ENCODE measurements at places on chromosomes 11 and 22. TPM values are rescaled to one million over a fixed set of nuclear protein-coding genes. Genes with fewer than 3 reads are reported as not detected.

The SCGB1A1 gene
- not detected for total RNA-seq

The KIRREL3 gene
- total RNA-seq: 0.54 TPM

GRCh38 chr11:124736736-124737135, 3.0 kb upstream of the NRGN start:
- no peak for ATAC-seq

- ATAC-seq: no peak
Measured at GRCh38 chr22:31239771-31240370, 27.8 kb downstream of the LIMK2 start.

DNA sequence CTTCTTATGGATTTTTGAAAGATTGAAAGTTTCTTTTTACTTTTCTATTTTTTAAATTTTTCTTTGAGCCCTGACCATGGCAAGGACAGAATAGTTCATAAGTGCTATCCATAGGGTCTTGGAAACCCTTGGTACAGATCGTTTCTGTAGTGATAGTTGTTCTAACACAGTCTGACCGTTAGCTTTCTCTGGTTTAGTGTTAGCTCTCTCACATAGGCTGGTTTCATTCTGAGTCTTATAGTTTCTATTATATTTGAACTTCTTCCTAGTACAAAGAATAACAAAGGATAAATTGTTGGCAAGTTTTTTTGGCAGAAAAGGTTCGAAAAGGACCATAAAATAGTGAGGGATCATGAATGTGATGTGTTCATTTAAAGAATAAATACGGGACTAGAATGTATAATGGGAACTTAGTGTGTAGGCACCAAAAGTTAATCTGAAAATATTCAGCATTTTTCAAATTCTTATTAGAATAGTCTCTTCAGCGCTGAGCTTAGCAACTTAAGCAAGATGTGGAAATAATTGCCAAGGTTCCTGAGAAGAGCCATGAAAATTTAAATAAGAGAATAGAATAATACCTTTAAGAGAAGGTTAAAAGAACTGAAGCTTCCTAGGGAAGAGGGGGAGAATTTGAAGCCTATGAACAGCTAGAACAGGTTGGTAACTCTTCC, 24.1 kb downstream of the FDX1 start:
- ATAC-seq: no peak

The POU2AF2 gene
- total RNA-seq: not detected

The MMP10 gene
- total RNA-seq: not detected

The TBX10 gene
- not detected for total RNA-seq

GRCh38 chr22:46674367-46674781, 54.2 kb downstream of the GRAMD4 start:
- ATAC-seq: peak; percentile 59

The MUS81 gene
- 65.5 TPM for total RNA-seq

GRCh38 chr22:47000256-47000655, 237.8 kb downstream of the TBC1D22A start:
- ATAC-seq: no peak

The CRYBA4 gene
- total RNA-seq: not detected

The RFPL2 gene
- 0.15 TPM for total RNA-seq

- ATAC-seq: no peak
Measured at GRCh38 chr11:72553706-72554105, 119.4 kb upstream of the CLPB start.

The SMC1B gene
- not detected for total RNA-seq

DNA sequence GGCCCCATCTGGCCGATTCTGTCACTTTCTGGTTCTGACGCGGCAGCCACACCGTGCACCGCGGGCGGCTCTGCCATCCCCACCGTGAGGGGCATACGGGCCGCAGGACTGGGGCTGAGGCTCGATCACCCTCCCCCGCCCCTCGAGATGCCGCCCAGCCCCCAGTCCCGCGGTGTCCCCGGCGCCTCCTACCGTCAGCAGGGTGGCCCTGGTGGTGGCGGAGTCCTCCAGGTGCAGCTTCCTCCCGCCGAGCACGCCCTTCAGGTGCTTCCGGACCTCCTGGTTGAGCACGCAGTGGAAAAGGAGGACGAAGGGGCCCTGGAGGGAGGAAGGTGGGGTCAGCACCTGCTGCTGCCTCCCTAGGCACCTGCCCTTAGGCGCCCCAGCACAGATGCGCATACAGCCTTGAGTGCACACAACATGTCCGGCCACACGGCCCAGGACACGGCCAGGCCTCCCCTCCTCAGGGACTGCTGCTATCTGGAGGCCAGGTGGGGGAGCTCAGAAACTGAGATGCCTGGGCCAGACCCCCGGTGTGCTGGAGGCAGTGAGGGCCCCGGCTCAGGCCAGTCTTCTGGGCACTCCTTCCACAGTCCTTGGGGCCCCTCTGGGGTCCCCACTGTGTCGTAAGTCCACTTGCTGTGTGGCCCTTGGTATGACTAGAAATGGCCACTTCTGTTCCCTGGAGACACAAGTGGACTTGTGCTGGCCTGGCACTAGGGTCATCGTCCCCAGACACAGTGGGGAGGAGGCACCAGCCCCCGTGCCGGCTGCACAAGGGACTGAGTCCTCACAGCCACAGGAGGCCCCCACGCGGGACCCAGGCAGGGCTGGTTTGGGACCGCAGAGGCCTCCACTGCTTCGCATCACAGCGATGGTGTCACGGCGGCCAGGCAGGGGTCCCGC, 31.5 kb downstream of the TRMU start:
- ATAC-seq: no peak

GRCh38 chr22:37817705-37818408, 5.3 kb upstream of the GALR3 start:
- peak; percentile 91 for ATAC-seq

- no peak for ATAC-seq
Measured at GRCh38 chr11:75849894-75850293, 34.9 kb downstream of the UVRAG start.

DNA sequence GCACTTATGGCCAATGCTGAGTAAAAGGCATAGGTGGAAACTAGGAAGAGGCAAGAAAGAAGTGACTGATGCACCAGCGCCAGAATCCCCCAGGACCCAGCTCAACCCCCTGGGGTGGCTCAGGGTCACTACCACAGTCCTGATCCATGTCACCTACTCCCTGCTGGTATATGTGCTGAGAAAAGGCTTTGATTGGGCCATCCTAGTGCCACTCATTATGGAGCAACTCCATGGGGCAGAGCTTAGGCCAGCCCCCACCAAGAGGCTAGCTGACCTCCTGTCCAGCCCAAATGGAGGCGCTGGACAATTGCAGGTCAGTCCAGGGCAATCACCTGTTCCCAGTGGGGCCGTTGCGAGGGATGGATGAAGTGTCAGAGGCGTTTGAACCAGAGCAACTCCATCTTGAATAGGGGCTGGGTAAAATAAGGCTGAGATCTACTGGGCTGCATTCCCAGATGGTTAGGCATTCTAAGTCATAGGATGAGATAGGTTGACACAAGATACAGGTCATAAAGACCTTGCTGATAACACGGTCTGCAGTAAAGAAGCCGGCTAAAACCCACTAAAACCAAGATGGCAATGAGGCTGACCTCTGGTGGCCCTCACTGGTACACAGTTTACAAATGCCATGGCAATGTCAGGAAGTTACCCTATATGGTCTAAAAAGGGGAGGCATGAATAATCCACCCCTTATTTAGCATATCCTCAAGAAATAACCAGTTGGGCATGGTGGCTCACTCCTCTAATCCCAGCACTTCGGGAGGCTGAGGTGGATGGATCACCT, 20.6 kb upstream of the DAGLA start:
- ATAC-seq: no peak

DNA sequence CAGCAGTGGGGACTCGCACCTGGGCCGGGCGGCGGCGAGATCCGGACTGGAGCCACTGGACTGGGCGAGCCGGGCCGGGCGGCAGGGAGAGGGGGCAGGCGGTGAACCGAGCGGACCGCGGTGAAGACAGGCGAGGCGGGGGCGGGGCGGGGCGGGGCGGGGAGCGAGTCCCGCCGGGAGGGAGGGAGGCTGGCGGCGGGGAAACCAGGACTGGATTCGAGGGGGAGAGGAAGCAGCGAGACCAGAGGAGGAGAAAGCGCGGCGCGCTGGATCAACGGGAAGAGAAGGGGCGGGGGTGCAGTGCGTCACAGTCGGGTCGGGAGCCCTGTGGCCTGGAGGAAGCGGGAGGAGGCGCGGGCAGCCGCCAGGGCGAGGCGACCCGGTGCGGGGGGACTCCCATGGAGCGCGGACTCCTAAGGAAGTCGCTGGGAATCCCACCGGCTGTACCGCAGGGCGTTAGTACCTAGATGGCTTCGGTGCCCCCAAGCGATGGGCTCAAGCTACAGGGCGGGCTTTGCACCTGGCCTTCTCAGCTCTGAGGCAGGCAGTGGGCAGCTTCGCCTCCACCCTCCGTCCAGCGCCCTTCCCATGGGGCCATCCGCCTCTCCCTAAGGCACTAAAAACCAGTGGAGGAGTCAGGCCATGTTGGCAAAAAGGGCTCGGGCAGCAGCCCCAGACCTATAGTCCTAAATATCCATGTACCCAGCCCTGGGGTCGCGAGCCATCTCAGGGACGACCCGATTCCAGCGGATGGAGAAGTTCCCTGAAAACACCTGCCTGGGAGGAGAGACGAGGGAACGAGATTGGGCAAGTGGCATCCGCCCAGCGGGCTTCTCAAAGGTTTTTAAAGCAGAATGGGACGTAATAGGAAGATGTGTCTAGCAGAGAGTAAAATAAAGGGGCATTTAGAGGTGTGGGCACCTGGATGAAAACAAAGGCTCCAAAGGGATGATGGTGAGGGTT, at the start of gene TMEM121B:
TSS of gene TMEM121B (minus strand) at position 128 of the 963 bp plus-strand sequence. CDS start 233 bp downstream, outside the sequence.
- peak; percentile 28 for ATAC-seq

- ATAC-seq: no peak
Measured at GRCh38 chr22:43990044-43990443, 34.1 kb upstream of the PARVB start.

DNA sequence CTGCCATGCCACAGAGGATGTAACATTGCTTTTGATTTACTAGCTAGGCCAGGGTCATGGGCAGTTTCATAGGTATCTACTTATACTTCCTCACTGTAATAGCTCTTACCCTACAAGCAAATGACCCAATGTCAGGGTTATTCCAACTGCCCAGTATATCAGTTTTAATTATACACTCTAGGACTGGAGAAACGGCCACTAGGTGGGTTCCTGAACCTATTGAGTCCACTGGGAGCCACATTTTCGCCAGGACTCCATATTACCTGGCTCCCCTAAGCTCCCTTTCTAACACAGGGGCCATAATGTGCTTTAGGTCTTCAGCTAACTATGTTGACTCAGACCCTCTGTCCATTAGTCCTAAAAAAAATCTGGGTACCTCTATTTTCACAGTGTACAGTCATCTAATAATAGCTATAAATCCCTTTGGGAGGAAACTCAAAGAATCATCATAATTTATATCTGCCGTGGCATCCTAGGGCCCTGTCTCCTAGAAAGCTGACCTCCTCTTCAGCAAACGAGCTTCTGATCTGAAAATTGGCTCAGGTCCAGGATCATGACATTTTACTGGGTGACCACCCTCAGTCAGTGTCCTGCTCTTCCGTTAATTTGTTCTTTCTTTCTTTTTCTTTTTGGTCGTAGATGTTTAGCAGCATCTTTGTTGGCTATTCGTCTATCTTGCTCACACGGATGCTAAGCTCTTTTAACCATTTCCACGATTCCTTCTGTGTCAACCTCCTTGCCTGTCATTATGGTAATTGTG, 244.3 kb downstream of the FAM76B start:
- ATAC-seq: no peak

GRCh38 chr11:110198031-110198729, 98.2 kb downstream of the RDX start:
- ATAC-seq: no peak

The C11orf91 gene
- total RNA-seq: not detected

- ATAC-seq: no peak
Measured at GRCh38 chr22:19992481-19992911, 24.1 kb downstream of the ARVCF start.

GRCh38 chr11:70050243-70050642, 27.9 kb upstream of the ANO1 start:
- no peak for ATAC-seq

- ATAC-seq: no peak
Measured at GRCh38 chr11:102788334-102788995, 8.0 kb upstream of the MMP10 start.

DNA sequence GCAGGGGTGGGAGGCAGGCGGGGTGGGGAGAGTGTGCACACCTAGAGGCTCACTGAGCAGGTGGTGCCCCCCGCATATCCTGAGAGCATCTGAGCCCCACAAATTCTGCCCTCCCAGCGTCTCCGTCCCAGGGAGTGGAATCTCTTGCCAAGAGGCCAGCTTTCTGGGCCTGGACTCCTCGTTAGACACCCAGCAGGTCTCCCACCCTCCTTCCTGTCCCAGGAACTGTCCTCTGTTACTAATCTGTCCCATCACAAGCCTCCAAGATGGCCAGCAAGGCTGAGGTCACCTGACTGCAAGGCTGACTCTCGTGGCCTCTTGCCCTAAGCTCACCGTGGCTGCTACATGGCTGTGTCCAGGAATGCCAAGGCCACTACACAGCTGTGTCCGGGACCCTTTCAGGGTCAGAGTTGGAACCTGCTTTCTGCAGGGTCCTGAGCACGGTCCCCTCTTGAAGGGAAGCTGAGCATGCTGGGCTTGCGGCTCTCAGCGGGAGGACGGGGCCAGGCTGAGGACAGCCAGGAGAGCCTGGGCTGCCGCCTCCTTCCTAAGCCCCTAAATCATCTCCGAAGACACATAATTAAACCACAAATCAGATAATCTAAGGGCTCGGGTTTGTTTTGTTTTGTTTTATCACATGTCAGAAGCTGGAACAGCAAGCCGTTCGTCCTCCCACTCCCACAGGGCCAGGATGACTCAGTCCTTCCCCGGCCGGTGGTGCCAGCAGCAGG, 1327.3 kb downstream of the TBC1D22A start:
- peak; percentile 78 for ATAC-seq

DNA sequence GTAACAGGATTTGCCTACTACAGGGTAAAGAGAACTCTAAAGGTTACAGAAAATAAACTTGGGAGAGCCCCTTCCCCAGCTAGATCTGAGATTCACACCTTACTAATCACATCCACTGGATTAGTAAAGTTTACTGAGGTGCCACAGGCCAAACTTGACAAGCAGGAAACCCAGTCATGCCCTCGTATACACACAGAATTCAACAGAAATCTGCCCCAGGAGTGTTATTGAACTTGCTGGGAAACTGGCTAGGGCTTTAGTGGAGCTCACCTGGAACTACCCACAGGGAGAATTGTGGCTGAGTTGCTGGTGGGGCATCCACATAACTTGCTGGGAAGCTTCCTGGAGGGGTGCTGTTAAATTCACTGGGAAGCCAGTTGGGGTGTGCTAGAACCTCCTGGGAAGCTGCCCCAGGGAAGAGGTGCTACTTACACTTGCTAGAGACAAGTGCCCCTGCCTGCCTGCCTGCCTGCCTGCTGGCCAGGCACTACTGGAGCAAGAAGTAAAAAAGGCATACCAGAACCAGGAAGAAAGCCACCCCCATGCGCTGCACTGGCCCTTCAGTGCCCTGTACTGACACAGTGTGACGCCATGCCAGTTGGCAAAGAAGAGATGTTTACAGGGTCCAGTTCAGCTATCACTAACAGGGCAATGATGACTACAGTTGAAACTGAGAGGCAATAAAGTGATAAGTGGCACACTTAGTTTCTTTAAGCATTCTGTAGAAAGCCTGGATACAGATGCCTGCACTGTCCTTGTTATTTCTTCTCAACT, 106.5 kb downstream of the ALX4 start:
- ATAC-seq: no peak

All from gastroesophageal sphincter (tissue), 4 donors.